Activated naive CD4-positive, alpha-beta T cell treated with Interleukin-2 at 50 U/mL for 16 hours (primary cell): ENCODE measurements at places on chromosomes 5 and 9.

- no peak for DNase-seq
Measured at GRCh38 chr9:129762985-129763926, 10.4 kb upstream of the PTGES start.

DNA sequence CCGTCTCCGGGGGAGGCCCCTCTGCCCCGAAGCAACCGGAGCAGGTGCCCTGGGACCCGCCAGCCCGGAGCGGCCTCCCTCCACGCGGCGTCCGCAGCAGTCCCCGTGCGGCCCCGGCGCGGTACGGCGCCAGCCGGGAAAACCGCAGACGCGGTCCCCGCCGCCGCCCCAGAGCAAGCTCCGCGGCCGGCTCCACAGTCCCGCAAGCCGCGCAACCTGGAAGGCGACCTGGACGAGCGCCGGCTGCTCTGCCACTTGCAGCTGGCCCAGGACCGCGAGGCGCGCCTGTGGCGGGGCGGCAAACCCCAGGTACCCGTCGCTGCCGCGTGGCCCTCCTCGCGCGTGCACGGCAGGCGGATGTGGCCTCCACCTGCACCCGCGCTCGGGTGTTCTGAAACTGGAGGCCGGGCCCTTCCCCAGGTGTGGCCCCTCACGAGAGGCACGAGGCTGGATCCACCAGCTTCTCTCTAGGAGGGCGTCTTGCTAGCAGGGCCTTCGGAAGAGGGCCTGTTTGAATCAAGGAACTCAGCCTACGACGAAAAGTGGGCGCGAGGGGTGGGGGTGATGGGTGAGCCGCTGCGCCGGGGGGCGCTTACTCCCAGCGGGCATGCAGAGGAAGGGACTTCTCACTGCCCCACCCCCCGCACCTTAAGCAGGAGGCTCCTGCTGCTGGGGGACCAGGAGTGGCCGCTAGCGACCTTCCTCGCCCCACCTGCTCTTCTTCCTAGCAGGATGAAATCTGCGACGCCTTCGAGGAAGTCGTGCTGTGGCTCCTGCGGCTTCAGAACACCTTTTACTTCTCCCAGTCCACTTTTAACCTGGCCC is 602 bp downstream of the CCNI2 start:
- DNase-seq: peak; percentile 62

DNA sequence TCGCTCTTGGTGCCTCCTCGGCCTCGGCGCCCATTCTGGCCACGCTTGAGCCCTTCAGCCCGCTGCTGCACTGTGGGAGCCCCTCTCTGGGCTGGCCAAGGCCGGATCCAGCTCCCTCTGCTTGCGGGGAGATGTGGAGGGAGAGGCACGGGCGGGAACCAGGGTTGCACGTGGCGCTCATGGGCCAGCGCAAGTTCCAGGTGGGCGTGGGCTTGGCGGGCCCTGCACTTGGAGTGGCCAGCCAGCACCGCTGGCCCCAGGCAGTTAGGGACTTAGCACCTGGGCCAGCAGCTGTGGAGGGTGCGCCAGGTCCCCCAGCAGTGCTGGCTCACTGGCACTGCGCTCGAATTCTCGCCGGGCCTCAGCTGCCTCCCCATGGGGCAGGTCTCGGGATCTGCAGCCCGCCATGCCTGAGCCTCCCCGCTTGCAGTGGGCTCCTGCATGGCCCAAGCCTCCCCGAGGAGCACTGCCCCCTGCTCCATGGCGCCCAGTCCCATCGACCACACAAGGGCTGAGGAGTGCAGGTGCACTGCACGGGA is 106.4 kb downstream of the SMC2 start:
- DNase-seq: no peak

GRCh38 chr9:101449071-101449721 is 13.6 kb upstream of the ALDOB start:
- peak; percentile 48 for DNase-seq

DNA sequence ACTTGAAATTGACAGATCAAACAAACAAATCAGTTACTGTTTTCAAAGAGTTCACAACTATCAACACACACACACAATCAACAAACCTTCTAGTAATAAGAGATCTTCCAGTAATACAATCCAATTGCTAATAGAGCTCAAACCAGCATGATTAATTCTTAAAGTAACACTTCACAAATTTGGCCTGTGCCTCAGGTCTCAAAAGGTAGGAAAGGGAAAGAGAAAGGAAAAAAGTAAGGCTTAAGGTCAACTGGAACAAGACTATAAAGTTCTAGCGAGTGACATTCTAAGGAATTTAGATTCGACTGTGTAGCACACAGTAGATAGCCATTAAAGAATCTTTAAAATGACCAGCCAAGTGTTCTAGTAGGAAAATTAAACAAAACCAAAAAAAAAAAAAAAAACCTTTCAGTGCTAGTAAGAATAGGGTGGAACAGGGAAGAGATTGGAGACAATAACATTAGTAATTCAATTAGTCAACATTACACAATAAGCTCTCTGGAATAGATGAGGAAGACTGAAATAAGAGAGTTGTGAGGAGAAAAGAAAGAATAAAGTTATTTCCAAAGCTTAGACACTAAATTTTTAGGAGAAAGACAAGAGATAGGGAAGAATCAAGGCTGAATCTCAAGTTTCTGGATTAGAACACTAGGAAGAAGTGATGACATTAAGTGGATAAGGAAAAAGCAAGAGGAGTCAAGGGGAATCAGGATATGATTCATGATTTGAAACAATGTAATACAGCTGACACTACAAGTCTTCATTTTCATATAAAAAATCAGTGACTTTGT is 86.1 kb downstream of the FBXL17 start:
- DNase-seq: no peak

DNA sequence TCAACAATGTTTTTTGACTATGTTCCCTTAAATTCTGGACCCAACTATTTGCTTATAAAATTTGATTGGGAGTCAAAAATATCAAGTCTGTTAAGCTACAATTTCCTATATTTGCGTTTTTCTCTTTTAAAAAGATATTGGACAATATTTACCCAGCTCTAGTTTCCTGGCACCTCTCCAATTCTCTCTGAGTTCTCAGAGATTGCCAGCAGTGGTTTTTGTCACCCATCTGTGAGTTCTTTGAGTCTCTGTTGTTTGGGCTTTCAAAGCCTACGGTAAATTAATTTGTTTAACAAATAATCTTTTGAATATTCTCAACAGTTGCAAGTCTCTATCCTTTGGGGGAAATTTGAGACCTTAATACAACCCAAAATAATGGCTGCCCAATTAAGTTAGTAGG is 174.2 kb upstream of the PUM3 start:
- DNase-seq: no peak

- DNase-seq: no peak
Measured at GRCh38 chr9:136798708-136799078, 2.6 kb downstream of the CCDC183 start.

DNA sequence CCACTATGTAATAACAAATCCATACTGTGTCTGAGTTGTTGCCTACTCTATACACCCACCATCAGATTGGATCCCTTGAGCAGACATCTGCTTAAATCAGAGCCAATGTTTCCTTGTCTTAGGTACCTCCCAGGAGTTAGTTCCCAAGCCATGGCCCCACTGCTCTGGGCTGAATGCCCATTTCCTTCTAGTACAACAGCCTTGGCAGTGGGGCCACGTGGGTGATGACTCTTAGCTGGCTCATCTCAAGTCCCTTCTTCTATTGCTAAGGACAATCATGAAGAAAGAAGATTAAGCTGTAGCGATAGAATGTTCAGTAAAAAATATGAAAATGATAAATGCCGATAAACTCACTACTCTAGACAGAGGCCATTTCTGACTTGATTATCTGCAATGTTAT is 16.6 kb downstream of the PTGR1 start:
- no peak for DNase-seq
